ENCODE measurements at places on chromosomes 11 and 22.

- DNase-seq, result peak; percentile 94
These were observed 1.8 kb upstream of the CCND1 start for GRCh38 chr11:69638941-69639681.

GRCh38 chr11:44775366-44775984, 48.7 kb downstream of the TSPAN18 start:
- peak; percentile 30 for DNase-seq

- peak; percentile 89 for DNase-seq
These were observed 2.1 kb downstream of the FAM111A start for GRCh38 chr11:59144579-59145345.

DNA sequence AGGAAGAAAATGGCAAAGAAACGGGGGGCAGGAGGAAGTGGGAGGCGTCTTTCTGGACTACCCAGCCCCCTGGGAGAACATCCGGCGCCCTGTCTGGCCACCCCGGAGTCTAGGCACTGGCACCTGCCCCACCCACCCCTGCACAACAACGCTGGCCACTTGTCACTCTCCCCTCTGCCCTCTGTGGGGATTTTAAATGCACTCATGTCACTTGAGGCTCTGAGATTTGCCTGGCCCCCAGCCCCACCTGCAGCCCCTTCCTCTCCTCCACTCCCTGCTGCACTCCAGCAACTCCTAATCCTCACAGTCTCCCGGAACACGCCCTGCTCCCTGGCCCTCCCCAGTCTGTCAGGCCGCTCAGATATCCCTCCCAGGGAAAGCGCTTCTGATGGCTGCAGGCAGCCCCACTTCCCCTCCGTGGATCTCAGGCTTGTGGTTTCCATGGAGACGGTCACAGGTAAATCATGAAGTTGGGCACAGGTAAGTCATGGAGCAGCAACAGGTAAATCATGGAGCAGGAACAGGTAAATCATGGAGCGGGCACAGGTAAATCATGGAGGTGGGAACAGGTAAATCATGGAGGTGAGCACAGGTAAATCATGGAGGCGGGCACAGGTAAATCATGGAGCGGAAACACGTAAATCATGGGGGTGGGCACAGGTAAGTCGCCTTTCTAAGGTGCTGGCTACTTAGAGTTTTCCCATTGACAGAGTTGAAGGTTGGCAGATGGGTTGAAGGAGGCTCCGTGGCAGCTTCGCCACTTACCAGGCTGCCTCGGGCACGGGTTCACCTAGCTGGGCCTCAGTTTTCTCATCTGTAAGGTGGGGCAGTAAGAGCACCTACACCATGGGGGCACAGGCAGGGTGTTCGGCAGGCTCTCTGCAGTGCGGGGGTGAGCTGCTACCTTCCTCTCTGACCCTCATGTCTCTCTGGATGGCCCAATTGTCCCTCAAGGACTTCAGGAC, 79.0 kb upstream of the SHISAL1 start:
- DNase-seq, result no peak

DNA sequence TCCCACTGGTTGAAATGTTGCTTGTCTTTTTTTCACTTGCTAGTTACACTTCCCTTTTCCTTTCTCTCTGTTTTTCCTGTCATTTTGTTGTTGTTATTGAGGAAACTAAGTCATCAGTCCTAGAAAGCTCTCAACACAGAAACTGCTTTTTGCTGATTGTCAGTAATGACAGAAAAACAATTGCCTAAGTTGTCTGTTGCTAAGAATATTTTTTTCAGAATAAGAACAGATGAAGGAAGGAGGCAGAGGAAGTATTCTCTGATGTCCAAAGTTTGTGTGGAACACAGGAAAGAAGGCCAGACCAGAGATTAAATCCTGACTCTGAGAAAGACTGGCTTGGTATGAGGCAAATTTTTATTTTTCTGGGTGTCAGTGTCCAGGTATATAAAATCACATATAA, 163.3 kb downstream of the CASP12 start:
- DNase-seq, result no peak

GRCh38 chr11:12088047-12088481, 22.3 kb upstream of the MICAL2 start:
- DNase-seq, result peak; percentile 85

- peak; percentile 94 for DNase-seq
These were observed 517.9 kb downstream of the NTM start for GRCh38 chr11:131888230-131888855.

DNA sequence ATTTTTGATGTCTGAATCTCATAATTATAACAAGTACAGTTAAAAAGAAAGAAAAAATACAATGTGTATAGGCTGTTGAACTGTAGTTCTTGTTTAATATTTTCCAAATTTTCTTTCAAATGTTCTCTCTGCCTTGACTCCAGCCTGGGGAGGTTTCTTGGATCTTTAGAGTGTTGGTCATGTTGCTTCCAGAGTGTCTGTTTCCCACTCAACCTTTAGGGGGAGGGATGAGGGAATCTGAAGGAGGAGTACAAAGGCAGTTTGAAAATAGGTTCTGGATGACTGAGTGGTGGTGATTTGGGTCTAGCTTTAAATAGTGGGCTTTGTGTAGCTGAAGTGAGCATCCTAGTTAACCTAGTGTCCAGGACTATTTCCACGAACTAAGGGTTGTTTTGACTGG, 2.0 kb downstream of the CTNND1 start:
- DNase-seq, result peak; percentile 48

DNA sequence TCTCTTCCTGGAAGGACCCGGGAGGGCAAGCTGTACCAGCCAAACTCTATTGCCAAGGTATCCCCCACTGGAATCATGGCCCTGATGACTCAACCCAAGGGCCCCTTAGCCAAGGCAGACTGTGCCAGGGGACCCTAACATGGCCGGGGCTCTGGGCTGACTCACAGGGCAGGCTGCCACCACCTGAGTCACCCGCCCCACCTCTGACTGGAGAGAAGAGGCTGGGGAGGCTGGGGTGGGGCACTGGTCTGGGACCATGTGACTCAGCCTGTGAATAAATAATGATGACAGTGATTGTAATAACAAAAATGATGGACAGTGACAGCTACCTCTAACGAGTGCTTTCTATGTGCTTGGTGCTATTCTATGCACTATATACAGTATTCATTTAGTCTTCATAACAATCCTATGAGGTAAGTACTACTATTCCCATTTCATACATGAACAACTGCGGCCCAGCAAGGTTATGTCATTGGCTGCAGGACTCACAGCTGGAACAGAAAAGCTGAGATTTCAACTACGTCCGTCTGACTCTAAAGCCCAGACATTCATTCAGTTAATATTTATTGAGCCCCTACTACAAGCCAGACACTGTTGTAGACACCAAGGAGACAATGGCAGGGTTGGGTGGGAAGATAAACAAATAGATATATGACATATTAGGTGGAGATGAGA, 84.2 kb downstream of the FBXO7 start:
- peak; percentile 95 for DNase-seq

DNA sequence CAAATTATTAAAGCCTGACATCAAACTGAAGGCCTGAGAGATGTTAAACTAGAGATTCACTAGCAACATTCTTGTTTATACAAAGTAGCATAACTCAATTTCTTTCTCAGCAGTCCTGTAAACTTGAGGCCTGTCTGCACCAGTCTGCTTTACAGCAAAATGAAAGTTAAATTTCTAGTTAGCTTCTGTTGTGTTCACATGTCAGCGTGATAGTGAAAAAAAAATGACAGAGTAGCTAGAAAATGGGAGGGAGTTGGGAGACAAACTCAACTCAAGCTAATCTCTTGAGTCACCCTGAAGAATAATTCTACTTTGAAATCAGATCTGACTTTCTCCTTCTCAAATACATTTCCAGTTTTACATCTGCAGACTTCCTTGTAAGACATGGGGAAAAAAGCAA, 6.5 kb downstream of the RBFOX2 start:
- DNase-seq, result no peak

Data from HT1080 (cell line).